Mucosa of gallbladder (tissue), 1 donor: ENCODE measurements at places on chromosomes 3 and 15.

- no peak for DNase-seq
Measured at GRCh38 chr3:148756311-148756710, 58.6 kb downstream of the AGTR1 start.

DNA sequence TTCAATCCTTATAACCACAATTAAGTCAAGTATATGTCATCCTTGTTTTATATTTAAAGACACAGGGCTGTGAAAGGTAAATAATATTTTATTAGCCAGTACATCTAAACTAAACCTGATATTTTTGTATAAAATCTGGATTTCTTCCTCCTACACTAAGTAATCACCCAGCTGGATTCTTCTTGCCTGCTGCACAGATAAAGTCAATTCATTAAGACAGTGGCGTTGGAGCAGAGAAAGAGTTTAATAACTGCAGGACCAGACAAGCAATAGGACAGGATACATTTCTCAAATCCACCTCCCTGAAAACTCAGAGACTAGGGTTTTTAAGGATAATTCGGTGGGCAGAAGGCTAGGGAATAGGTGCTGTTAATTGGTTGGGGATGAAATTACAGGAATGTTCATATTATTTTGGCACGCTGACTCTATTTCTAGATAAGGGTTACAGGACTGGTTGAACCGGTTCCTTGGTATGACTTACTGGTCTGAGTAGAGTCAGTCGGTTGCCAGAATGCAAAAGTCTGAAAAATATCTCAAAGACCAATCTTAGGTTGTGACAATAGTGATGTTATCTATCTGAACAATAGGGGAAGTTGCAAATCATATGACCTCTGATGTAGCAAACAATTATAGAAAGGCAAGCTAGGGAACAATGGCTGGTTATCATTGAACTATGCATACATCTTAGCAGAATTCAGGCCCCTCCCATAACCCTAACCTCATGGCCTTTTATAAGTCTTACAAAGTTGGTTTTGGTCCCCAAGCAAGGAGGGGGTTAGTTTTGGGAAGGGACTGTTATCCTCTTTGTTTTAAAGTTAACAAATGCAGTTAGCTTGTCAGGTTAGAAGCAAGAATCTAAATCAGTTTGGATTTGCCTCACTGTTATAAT is 244.8 kb downstream of the ALCAM start:
- DNase-seq = peak; percentile 66

GRCh38 chr3:48636149-48636655 is 941 bp upstream of the SLC26A6 start:
- DNase-seq = no peak

GRCh38 chr3:16790432-16791400 is 94.0 kb upstream of the PLCL2 start:
- DNase-seq = no peak

- DNase-seq = no peak
Measured at GRCh38 chr3:178526291-178526690, 9.9 kb upstream of the KCNMB2 start.
